ENCODE measurements at places on chromosomes 6 and 20.

GRCh38 chr6:99297415-99297814 lies 52.1 kb downstream of the FAXC start:
- DNase-seq: no peak

DNA sequence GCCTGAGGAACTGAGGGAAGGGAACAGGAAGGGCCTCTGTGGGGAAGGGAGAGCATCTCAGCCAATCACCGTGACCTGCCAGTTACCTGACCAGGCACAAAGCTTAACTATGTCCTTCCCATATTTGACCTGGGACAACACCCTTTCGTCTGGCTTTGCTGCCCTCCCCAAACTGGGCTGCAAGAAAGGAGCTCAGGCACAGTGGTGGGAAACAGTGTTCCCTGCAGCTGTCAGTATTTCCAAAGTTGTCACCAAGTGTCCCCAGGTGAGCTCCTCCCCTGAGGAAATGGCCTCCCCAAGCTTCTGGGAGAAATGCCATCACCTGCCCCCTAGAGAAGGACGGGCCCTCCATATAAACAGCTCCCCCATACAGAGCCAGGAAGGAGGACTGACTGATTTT lies 17.9 kb downstream of the NCR2 start:
- DNase-seq: no peak

DNA sequence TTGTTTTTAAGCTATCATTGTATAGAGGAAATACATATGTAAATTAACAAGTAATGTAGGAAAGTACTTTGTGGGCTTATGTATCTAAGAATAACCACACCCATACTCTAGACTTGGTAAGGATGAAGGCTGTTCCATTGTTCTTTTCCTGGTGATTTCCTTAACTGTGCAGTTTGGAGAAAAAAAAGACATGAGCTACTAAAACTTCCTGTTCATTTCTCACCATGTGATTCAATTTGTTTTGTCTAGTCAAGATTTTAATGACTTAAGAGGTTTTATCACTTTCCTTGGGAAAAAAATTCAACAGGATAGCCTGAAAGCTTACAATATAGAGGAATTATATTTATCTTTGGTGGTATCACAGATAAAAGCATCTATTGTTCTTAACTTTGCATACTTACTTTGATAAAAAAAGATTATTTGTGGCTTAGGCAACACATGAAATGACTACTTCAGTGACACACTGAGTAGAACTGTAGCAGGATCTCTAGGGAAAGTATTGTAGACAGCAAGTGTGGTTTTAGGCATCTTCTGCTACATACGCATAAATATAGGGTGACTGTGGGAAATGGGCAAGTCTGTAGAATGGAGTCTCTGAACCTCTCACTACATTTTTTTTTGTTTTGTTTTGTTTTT lies 80.3 kb downstream of the GJA1 start:
- DNase-seq: no peak

DNA sequence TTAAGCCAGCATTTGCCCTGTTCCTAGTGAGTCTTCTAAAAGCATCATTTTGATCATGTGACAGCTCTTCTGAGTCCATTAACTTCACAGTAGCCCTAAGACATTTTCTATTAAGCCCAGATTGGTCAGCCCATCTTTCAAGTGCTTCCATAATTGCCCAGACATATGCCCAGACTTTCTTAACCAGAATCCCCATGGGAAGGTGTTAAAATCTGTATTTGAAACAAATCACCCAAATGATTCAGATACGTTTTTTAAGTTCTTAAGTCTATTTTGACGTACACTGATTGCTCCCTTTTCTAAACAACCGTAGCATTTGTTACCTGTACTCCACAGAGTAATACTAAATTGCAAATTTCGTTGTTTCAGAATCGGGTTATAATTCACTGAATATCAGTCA lies 89.3 kb downstream of the BCAS1 start:
- no peak for DNase-seq

DNA sequence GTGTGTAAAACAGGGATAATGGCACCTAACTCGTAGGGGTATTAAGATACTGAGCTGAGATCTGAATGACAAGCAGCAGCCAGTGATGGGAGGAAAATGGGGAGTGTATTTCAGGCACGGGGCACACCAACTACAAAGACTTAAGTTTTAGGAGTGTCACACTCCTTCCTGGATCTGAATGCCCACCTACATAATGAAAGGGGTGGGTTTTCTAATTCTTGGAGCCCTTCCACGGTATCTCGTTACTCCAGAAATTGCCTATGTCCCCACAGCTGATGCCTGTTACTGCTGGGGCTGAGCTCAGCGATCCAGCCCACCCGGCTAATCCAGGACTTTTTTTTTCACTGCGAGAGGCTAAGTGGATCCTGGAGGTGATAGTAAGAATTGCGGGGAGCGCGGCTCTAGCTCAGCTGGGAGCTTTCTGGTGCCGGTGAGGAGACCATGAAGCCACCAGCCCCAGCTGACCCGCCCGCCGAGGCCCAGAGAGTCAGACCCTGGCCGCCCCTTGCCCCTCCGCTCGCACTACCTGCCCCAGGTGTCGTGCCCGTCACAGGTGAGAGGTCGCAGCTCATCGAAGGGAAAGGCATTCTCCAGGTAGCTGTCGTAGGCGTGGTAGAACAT lies 727 bp downstream of the EDEM2 start:
- no peak for DNase-seq

DNA sequence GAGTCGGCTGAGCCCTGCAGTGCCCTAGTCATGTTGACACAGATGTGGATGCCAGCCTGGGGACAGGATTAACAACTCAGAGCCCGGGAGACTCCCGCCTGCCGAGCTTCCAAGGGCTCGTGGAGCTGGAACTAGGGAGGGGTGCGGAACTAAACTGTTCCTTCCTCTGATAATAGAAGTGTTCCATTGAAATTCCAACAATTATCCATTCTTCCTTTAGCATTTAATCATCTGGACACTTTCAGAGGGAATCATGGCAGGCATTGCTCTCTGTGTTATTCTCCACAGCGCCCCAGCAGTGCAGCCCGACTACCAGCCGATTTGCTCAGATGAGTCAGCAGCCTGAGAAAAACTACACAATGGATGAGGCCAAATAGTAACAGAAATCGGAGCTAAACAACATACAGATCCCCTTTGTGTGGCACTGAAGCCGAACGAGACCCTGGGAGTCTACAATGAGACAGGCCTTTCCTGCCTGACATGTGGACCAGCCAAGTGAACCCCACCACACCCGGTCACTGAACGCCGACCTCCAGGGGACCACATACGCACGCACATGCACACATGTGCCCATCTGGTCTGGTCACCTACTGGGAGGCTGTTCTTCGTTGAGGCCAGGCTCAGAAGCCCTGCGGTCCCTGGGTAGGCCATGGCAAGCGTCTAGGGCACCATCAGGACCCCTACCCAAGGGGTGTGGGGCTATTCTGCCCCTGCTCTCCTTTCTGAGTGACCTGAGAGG lies 238.4 kb upstream of the AFDN start:
- no peak for DNase-seq

- no peak for DNase-seq
Measured at GRCh38 chr6:14922706-14923460, 323.0 kb upstream of the JARID2 start.

GRCh38 chr20:59972037-59972801 lies 14.0 kb downstream of the CDH26 start:
- DNase-seq: no peak

GRCh38 chr20:48056218-48056617 lies 270.9 kb upstream of the SULF2 start:
- DNase-seq: no peak

DNA sequence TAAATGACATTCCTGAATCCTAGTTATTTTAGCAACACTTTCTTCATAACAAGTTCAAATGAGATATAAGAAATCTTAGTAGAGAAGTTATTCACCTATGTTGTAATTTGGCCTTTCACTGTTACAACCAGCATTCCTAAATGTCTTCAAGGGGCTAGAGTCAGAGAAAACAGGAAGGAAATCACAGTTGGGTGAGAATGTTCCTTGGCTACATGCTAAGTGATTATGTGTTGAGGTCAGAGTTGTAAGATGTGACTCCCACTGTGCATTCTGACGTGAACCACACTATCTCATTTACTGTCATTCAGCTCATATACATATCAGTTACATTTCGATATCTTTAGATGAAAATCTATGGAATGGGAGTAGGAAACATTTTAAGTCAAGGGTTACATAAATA lies 51.0 kb upstream of the MLIP start:
- no peak for DNase-seq

- DNase-seq: no peak
Measured at GRCh38 chr6:151240791-151241642, 1.2 kb downstream of the AKAP12 start.

- no peak for DNase-seq
Measured at GRCh38 chr6:113786168-113786567, 71.0 kb upstream of the MARCKS start.

DNA sequence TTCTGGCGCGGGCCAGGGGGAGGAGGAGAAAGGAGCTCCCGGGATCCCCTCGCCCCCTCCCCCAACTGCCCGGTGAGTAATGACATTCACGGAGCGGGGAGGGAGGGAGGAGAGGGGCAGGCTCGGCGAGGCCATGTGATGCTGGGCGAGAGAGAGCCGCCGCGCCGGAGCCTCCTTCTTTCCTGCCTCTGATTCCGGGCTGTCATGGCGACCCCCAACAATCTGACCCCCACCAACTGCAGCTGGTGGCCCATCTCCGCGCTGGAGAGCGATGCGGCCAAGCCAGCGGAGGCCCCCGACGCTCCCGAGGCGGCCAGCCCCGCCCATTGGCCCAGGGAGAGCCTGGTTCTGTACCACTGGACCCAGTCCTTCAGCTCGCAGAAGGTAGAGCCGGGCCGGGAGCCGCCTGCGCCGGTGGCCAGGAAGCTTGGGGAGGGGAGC lies at the start of gene GDAP1L1:
GDAP1L1 (plus strand) TSS at position 178 of the 441 bp plus-strand sequence; CDS start at position 205, 27 bp downstream.
- DNase-seq: peak; percentile 2

GRCh38 chr6:152099446-152100182 lies 292.1 kb downstream of the ESR1 start:
- no peak for DNase-seq

DNA sequence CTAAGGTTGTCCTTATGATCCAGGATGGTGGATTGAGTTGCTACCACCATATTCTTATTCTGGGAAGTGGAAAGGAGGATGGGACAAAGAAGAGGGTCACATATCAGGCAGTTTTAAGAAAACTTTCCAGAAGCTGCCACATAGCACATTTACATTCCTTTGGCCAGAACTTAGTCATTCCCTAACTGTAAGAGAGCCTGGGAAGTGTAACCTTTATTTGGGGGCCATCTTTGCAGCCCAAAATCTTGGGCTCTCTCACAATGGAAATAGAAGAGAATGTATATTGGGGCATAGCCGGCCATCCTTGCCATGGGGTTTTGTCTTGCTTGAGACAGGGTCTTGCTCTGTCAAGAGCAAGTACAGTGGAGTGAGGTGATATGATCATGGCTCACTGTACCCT lies 8.4 kb downstream of the ZNF341 start:
- no peak for DNase-seq

- DNase-seq: no peak
Measured at GRCh38 chr6:52546192-52546591, 30.7 kb downstream of the TRAM2 start.

GRCh38 chr20:25398376-25399036 lies 7.9 kb upstream of the ABHD12 start:
- no peak for DNase-seq

- no peak for DNase-seq
Measured at GRCh38 chr6:18997375-18997826, 610.3 kb downstream of the RNF144B start.

DNA sequence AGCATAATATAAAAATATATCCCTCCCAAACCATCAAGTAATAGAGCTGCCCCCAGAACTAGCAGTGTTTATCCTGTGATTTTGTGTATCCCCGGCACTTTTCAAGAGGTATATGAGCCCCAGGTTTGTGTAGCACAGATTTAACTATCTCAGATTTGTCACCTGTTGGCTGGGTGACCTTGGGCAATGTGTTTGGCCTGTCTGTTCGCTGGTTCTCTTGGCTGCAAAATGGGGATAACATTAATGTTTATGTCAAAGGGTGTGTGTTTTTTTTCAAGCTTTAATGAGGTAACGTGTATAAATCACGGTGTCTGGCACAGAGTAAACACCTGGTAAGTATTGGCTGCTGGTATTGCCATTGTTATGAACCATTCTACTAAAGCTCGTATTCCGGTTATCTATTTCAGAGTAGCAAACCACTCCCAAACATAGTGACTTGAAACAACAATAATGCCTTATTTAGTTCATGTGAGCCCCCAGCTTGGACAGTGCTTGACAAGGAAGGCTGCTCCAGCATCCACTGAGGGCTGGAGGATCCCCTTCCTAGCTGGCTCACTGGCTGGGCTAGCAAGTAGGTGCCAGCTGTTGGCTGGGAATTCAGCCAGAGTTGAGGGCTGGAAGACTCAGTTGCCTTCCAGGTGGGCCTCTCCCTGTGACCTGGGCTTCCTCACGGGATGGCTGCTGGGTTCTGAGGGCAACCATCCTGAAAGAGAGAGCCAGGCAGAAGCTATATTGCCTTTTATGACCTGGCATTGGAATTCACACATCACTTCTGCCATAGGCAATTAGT lies 36.2 kb downstream of the PDRG1 start:
- DNase-seq: no peak

- DNase-seq: no peak
Measured at GRCh38 chr6:116397914-116398313, 27.2 kb downstream of the DSE start.

DNA sequence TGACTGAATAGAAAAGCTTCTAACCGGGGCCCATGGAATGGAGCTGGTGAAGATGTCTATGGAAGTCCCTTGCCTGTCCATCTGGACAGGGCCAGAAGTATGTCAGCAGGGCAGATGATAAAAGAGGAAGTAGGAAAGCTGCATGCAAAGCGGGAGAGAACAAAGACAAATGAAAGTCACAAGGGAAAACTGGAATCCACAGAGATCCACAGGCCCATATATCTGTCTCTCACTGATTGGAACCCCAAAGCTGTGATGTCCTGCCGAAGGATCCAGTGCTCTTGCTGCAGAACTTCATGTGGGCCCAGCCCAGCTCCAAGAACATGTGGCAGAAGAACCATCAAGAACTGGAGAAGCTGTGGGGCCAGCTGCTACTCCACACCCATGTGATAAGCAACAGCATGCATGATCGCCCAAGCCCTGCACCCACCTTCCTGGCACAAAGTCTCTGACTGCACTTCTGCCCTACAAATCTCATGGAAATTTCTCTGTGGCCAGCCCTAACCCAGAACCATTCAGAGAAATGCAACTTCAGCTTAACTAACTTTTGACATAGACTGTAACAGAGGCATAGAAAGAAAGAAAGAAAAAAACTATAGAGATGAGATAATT lies 716.0 kb downstream of the KIF16B start:
- no peak for DNase-seq

GRCh38 chr6:107699254-107699653 lies 124.9 kb downstream of the SCML4 start:
- DNase-seq: no peak

- DNase-seq: no peak
Measured at GRCh38 chr6:159899994-159900745, 9.4 kb downstream of the MAS1 start.

DNA sequence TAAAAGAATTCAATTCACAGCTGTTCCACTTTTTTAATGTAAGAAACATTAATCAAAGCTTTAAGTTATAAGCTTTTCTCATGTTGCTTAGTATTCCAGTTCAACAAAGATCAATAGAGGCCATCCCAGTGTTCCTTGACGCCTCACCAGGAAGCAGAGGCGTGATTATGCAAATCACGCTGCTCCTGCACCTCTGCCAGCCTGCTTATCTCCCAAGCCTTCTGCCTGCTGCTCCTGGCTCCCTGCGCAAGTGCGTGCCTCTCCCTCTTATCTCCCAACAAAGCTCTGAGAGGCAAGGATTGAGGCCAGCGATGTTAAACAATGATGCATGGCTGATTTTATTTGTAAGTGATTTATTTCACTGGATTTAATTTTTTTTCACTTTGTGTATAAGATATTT lies 42.8 kb downstream of the INSM1 start:
- no peak for DNase-seq

All from stimulated activated CD4-positive, alpha-beta T cell treated with anti-CD3 and anti-CD28 coated beads, Interleukin-4, amount 100 ng/mL, for 4 hours (primary cell).